NCI-H2107 (cell line): ENCODE measurements at places on chromosomes 6 and 20.

DNA sequence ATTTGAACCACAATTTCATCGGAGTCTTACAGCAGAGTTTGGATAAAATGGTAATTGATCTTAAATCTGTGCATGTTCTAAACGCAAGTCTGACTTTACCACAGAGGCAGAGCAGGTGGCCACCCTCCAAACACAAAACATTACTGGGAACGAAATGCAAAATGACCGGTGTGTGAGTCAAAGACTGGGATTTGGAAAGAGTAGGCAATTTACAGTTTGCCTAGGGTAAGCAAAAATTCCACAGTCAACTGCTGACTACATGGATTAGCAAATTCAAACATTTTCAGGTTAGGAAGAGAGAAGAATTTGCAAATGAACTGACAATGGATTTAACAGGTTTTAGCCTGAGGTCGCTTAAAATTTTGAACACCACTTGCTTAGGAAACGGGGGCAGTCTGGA is 444.4 kb downstream of the HDGFL1 start:
- no peak for DNase-seq

DNA sequence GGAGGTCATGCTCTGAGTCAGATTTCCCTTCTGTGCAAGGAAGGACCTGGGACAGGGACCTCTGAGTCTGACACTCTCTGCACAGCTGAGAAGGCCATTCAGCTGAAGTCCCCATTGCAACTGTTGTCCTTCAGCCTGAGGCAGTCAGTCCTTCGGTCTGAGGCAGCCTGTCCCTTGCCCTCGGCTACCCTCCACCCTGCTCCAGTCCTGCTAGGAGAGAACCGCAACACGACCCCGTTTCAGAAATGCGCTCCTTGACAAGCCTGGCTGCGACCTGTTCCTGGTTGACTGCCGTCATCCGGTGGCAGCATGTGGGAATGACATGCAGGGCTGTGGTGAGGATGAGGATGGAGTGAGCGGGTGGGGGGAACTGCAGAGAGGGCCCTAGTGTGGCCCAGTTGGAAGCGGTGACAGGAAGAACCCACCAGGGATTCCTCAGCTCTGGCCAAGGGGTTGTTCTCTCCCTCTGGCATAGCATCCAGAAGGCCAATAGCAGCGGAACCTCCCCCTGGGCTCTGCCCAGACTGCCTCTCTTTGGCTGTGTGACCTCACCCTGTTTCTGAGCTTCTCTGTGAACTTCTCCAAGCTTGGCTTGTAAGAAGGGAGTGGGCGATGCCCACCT is 40.3 kb upstream of the ANGPT4 start:
- DNase-seq: no peak

- DNase-seq: no peak
Observed at GRCh38 chr20:31923388-31924331, 28.2 kb downstream of the PDRG1 start.

- no peak for DNase-seq
Observed at GRCh38 chr20:45518282-45518681, 2.9 kb upstream of the SPINT3 start.

- DNase-seq: peak; percentile 47
Observed at GRCh38 chr20:63830841-63831588, at the start of gene ZBTB46. TSS of gene ZBTB46 (minus strand) at chr20:63831264. CDS start at chr20:63790757, 40,507 bp downstream.

DNA sequence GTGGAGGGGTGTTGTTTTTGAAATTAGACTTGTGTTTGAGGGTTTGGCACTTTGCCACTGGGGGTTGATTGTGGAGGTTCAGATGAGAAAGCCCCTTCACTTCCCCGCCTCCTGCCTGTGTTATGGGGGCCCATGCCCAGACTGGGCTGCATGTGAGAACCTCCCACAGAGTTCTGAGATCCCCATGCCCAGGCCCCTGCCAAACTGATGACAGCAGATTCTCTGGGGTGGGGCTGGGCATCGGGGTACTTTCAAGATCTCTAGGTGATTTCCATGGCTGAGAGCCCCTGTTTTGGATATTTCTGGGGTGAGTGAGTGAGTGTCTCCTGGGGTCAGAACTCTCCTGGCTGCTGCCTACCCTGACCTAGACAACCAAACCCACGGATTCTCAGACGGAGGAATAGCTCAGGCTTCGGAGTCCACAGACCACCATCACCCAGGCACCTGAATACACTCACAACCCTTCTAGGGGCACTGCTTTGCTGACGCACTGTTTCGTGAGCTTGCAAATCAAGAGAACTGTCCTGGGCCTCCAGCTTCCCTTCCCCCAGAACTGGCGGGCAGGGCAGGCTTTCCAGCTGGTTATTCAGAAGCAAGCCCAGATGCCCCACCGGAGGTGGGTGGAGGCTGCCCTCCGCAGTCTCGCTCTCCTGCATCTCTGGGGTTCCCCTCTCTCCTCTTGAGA is 6.3 kb downstream of the BCAS1 start:
- DNase-seq: no peak

- DNase-seq: no peak
Observed at GRCh38 chr20:8148501-8148900, 16.4 kb downstream of the PLCB1 start.

DNA sequence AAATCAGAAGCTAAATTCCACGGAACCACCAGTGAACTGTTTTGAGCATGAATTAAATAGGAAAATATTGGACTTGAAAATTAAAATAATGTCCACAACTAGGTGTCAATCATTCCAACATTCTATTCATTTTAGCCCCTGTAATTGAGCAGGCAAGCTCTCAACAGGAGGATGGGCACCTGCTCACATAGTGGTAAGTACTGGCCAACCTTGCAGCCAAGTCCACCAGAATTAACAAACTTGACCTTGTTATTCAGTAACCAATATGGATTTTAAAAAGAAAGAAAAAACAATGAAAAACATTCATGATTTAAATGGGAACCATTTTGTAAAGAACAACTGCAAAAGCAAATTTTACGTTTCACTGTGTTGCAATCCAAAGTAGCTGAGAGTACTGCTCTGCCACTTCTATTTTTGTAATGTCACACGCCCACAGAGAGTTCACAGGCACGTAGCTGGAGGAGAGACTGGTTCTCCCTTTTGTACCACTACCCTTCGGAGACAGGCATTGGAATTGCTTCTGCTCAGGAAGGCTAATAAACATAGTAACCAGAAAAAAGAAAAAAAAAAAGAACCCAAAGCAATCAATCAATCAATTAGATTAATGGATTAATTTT is 75.2 kb upstream of the F13A1 start:
- DNase-seq: no peak

GRCh38 chr6:43113431-43114260 is 37.5 kb downstream of the PTK7 start:
- DNase-seq: no peak

DNA sequence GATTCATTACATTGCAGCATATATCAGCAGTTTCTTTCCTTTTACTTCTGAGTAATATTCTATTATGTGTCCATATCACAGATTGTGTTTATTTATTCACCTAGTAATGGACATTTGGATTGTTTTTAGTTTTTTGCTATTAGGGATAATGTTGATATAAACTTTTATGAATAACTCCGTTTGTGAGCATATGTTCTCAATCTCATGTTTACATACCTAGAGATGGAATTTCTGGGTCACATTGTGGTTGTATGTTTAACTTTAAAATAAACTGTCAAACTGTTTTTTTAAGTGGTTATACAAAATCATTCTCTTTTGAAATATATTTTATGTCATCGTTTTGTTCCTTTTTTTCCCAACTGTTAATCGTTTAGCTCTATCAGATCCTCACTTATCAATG is 311.6 kb downstream of the MMUT start:
- no peak for DNase-seq

DNA sequence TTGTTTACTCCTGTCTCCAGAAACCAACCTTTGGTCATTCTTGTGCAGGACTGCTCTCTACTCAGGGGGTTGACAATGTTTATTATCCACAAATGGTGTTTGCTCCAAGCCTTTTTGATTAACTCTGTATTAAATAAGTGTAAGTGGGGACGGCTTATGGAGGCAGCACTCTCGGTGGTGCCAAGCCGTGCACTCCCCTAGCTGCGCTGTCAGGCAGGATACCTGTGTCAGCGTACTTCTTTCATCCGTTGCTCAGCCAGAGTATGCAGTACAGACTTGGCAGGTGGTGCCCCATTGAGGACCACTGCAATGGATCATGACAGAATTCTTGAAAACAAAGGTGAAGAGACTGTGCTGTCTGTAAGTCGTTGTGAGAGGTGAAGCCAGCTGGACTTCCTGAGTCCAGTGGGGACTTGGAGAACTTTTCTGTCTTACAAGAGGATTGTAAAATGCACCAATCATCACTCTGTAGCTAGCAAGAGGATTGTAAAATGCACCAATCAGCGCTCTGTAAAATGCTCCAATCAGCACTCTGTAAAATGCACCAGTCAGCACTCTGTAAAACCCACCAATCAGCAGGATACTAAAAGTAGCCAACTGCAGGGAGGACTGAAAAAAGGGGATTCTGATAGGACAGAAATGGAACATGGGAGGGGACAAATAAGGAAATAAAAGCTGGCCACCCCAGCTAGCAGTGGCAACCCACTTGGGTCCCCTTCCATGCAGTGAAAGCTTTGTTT is 480.0 kb downstream of the MEI4 start:
- DNase-seq: no peak

- no peak for DNase-seq
Observed at GRCh38 chr6:106290032-106290431, 35.5 kb downstream of the ATG5 start.

DNA sequence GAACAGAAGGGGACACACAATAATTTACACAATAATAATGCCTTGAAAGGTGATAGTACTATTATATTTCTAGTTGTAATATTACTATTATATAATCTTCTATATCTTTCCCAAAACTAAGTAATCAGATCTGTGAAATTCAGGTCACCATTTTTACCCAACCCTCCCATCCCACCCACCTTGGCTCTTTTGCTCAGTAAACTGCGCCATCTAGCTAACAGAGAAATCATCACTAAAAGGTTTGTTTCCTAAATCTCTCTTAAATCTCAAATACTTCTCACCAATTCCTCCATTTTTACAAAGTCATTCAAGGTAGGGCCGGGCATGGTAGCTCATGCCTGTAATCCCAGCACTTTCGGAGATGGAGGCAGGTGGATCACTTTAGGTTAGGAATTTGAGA is 83.4 kb downstream of the CDK19 start:
- no peak for DNase-seq

- DNase-seq: no peak
Observed at GRCh38 chr6:227074-227782, 65.1 kb upstream of the DUSP22 start.

GRCh38 chr20:33372993-33373441 is 28.3 kb downstream of the CDK5RAP1 start:
- DNase-seq: no peak

GRCh38 chr6:56335726-56336125 is 88.3 kb upstream of the COL21A1 start:
- no peak for DNase-seq
